HFFc6 (cell line): ENCODE measurements at places on chromosomes 5 and 9. TPM values are rescaled to one million over a fixed set of nuclear protein-coding genes. Genes with fewer than 3 reads are reported as not detected.

The MEIKIN gene
- not detected in 3 replicates for total RNA-seq

The GNAQ gene
- total RNA-seq = 43.9 and 50.5 TPM in 2 replicates

DNA sequence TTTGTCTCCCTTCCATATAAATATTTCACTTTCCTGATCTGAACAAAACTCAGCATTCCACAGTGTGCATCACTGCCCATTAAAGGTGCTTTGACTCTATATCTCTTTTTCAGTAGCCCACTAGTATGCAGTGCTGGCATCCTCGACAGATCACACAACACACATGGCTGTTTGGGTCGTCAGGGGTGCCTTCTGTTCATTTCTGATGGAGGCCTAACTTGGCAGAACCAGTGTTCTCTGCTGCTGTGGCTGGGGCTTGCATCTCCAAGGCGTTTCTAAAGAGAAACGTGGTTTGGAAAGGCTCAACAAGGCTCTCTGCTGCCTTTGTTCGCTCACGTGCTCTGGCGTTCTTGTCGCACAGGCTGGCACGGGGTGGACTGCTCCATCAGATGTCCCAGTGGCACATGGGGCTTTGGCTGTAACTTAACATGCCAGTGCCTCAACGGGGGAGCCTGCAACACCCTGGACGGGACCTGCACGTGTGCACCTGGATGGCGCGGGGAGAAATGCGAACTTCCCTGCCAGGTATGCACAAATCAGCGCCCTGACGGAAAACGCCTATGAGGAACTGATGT, 97.7 kb upstream of the PRRC1 start:
- DNase-seq = no peak

GRCh38 chr5:143135832-143136551, 267.5 kb downstream of the NR3C1 start:
- DNase-seq = no peak

- DNase-seq = no peak
Observed at GRCh38 chr9:135802876-135803419, 101.0 kb downstream of the KCNT1 start.
